ENCODE measurements at places on chromosomes 2 and 18. TPM values are rescaled to one million over a fixed set of nuclear protein-coding genes. Genes with fewer than 3 reads are reported as not detected.

DNA sequence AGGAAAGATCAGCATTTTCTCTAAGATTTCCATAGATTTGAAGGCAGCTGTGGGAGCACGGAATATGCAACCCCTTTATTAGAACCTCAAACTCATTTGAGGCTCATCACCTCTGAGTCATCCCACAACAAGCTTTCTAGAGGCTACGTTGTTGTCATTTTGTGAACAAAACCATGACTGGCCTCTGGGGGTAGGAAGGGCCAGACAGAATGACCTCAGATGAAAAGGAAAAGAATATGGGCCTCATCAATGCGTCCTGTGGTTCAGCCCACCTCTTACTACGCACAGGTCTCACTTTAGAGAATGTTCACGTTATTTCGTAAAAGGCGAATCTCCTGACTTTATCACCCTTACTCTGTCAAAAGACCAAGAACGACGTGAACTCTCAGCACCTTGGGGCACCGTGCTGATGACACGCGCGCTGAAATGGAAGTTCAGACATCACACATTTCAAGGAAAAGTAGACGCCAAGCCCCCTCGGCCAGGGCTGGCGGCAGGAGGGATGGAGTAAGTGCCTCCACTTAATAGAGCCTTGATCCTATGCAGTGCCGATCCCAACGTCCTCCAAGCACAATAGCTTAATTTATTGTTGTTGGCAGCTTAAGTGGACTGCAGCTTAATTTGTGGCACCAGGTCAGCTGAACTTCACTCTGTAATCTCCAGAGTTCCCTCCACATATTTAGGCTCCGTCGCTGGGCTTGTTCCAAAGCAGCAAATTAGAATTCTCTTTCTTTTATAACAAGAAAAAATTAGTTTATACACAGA lies 208.3 kb downstream of the EIPR1 start:
- peaks cover 8% of the 10 kb centered on the region for H3K36me3 ChIP-seq
- no peaks in the 10 kb centered on the region for H3K27me3 ChIP-seq
- no peak overlapping the region for H3K4me3 ChIP-seq
- no peaks in the 10 kb centered on the region for H3K4me1 ChIP-seq

DNA sequence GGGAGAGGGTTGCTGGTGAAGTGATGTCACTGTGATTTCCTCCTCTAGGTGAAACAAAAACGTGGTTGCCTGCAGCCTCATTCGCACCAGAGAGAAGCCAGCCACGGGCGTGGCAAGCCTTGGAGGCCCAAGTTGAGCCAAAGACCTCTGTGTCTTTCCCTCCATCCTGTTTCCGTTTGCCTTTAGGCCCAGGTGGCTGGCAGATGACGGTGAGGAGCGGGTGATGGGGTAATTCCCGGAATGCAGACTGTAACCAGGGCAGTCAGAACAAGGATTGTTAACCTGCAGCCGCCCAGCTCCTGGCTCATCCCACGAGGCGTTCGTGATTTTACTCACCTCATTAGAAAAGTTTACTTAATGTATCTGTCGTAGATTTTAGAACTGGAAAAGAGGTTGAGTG lies 14.4 kb downstream of the CTIF start:
- peaks cover 15% of the 10 kb centered on the region for H3K4me1 ChIP-seq
- no peak overlapping the region for H3K4me3 ChIP-seq
- H3K27me3 ChIP-seq: no peaks in the 10 kb centered on the region

DNA sequence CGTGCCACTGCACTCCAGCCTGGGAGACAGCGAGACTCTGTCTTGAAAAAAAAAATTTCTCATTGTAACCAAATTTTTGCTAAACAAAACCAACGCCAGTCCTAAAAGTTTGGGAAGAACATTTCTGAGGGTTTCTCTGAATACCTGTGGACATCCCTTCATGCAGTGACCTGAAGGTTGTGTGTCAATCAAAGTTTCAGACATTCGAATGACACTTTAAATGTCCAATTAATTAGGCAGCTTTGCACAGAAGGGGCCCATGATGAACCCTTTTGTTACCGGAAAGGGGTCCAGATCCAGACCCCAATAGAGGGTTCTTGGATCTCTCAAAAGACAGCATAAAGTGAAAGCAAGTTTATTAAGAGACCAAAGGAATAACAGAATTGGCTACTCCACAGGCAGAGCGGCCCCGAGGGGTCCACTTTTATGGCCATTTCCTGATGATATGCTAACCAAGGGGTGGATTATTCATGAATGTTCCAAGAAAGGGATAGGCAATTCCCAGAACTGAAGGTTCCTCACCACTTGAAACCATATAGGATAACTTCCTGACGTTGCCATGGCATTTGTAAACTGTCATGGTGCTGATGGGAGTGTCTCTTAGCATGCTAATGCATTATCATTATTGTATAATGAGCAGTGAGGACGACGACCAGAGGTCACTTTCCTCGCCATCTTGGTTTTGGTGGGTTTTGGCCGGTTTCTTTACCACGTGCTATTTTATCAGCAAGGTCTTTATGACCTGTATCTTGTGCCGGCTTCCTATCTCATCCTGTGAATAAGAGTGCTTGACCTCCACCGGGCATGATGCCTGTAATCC lies 27.5 kb upstream of the HPCAL1 start:
- peaks cover 7% of the 10 kb centered on the region for H3K27me3 ChIP-seq
- no peaks in the 10 kb centered on the region for H3K36me3 ChIP-seq
- no peak overlapping the region for H3K27ac ChIP-seq

GRCh38 chr18:741931-742512 lies 29.6 kb upstream of the ENOSF1 start:
- H3K4me1 ChIP-seq: no peaks in the 10 kb centered on the region
- no peak overlapping the region for H3K4me3 ChIP-seq
- peak; percentile 36 for DNase-seq
- H3K36me3 ChIP-seq: peaks cover 55% of the 10 kb centered on the region
- no peak overlapping the region for H3K27ac ChIP-seq
- H3K27me3 ChIP-seq: no peaks in the 10 kb centered on the region

DNA sequence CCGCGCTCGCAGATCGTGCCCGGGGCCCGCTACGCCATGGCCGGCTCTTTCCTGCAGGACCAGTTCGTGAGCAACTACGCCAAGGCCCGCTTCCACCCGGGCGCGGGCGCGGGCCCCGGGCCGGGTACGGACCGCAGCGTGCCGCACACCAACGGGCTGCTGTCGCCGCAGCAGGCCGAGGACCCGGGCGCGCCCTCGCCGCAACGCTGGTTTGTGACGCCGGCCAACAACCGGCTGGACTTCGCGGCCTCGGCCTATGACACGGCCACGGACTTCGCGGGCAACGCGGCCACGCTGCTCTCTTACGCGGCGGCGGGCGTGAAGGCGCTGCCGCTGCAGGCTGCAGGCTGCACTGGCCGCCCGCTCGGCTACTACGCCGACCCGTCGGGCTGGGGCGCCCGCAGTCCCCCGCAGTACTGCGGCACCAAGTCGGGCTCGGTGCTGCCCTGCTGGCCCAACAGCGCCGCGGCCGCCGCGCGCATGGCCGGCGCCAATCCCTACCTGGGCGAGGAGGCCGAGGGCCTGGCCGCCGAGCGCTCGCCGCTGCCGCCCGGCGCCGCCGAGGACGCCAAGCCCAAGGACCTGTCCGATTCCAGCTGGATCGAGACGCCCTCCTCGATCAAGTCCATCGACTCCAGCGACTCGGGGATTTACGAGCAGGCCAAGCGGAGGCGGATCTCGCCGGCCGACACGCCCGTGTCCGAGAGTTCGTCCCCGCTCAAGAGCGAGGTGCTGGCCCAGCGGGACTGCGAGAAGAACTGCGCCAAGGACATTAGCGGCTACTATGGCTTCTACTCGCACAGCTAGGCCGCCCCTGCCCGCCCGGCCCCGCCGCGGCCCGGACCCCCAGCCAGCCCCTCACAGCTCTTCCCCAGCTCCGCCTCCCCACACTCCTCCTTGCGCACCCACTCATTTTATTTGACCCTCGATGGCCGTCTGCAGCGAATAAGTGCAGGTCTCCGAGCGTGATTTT lies 7.6 kb downstream of the TBR1 start:
- H3K27me3 ChIP-seq: peaks cover 59% of the 10 kb centered on the region
- H3K27ac ChIP-seq: no peak overlapping the region
- no peaks in the 10 kb centered on the region for H3K36me3 ChIP-seq
- no peak overlapping the region for H3K4me3 ChIP-seq
- DNase-seq: no peak

- no peak overlapping the region for H3K27ac ChIP-seq
- DNase-seq: no peak
- H3K4me3 ChIP-seq: no peak overlapping the region
- no peaks in the 10 kb centered on the region for H3K36me3 ChIP-seq
Measured at GRCh38 chr18:8654503-8655451, 45.5 kb downstream of the RAB12 start.

GRCh38 chr18:60506190-60506589 lies 133.6 kb upstream of the MC4R start:
- no peaks in the 10 kb centered on the region for H3K27me3 ChIP-seq
- H3K4me3 ChIP-seq: no peak overlapping the region
- H3K4me1 ChIP-seq: no peaks in the 10 kb centered on the region
- no peaks in the 10 kb centered on the region for H3K36me3 ChIP-seq
- H3K27ac ChIP-seq: no peak overlapping the region

DNA sequence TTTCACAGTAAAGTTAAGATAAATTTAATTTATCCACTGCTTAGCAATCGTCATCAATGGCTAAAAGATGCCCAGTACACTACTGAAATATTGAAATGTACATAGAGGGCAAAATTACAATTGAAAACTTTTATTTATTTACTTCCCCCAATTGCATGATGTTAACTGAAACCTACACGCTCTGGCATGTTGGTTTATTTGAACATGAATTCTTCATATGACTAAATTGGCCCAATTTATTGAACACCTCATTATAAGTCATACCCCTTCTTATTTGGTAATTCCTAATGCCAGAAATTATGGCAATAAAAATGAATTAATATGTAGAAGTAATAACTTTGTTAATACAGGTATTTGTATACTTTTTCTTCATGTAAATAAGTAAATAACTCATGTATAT lies 183.0 kb upstream of the ZC3H15 start:
- H3K4me3 ChIP-seq: no peak overlapping the region
- no peaks in the 10 kb centered on the region for H3K27me3 ChIP-seq
- H3K27ac ChIP-seq: no peak overlapping the region
- DNase-seq: no peak
- no peaks in the 10 kb centered on the region for H3K36me3 ChIP-seq

DNA sequence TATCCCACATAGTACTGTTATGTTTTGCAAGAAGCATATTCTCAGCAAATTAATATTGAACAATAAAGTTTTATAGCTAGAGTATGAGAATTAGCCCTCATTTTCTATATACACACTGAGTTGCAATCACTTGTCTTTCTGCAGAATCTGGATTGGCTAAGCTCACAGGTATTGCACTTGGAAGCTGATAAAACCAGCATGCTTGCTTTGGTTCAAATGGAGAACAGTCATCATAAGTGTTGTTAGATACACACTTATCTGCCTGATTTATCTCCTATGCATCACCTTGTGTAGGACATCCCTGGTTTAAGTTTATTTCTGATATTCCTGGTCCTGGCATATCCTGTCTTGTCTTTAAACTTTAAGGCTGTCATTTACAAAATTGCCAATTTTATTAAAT lies 38.0 kb upstream of the CYP20A1 start:
- H3K27me3 ChIP-seq: no peaks in the 10 kb centered on the region
- peaks cover 2% of the 10 kb centered on the region for H3K36me3 ChIP-seq
- H3K27ac ChIP-seq: no peak overlapping the region
- no peak for DNase-seq
- H3K4me3 ChIP-seq: no peak overlapping the region

GRCh38 chr2:113762377-113763118 lies 6.1 kb upstream of the SLC35F5 start:
- no peak for DNase-seq
- no peaks in the 10 kb centered on the region for H3K27me3 ChIP-seq
- peaks cover 4% of the 10 kb centered on the region for H3K4me1 ChIP-seq
- H3K36me3 ChIP-seq: no peaks in the 10 kb centered on the region
- H3K27ac ChIP-seq: no peak overlapping the region

FASTKD2 gene
- total RNA-seq: 88.0 TPM

CLEC4F gene
- total RNA-seq: 0.13 TPM

CFC1 gene
- not detected for total RNA-seq

CNTNAP5 gene
- total RNA-seq: not detected

DHRS9 gene
- total RNA-seq: not detected

RBKS gene
- 7.7 TPM for total RNA-seq
